LHCN-M2 (cell line): ENCODE measurements at places on chromosomes 12 and 14. TPM values are rescaled to one million over a fixed set of nuclear protein-coding genes. Genes with fewer than 3 reads are reported as not detected.

DNA sequence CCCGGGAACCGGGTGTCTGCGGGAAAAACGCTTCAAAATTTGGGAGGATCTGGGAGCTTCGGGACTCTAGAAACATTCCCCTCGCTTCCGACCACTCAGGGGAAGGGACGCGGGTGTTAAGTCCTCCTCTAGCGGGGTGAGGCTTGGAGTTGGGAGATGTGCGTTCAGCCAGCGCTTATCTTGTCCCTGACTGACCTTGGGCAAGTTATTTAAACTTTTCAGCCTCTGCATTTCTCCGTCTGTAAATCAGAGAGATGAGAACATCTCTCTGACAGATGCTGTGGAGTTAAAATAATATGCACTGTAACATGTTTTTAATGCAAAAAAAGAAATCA is 76.9 kb upstream of the ANO4 start:
- no peak for DNase-seq

DNA sequence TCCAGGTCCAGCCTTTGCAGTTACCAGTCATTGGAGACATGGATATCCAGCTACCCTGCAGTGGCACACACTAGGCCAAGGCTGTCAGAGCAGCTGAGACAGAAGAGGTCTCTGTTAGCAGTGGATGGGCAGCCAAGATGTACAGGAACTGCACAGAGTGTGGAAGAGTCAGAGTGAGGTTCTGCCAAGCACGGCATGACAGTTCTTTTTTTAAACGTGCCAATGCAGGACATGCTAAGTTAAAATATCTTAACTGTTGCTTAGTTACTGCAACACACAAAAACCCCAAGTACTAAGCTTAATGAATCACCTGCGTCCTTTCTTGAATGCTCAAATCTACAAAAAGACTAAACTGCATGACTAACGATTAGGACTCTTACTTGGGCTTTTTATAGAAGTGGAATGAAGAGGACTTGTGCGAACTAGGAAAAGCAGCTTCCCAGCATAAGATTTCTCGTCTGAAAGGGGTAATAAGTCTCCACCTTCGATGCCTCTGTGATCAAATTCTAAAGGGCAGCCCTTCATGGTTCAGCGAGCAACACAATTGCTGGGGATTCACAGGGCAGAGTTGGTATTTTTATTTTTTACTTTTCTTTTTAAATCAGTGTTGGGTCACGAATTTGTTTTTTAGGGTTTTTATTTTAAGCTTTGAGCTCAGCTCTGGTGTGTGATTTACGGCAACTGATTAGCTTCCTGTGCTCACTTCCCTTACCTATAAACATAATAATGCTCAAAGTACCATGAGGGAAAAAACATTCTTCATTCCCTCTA is 20.6 kb downstream of the MAPK1IP1L start:
- peak; percentile 97 for DNase-seq

- no peak for DNase-seq
These were observed 97.6 kb downstream of the GCH1 start for GRCh38 chr14:54805070-54805444.

GRCh38 chr12:46370792-46371717 is 1.5 kb downstream of the SLC38A2 start:
- DNase-seq = peak; percentile 89

WASHC4 gene
- total RNA-seq = 64.3 and 83.5 TPM in 2 replicates

DNA sequence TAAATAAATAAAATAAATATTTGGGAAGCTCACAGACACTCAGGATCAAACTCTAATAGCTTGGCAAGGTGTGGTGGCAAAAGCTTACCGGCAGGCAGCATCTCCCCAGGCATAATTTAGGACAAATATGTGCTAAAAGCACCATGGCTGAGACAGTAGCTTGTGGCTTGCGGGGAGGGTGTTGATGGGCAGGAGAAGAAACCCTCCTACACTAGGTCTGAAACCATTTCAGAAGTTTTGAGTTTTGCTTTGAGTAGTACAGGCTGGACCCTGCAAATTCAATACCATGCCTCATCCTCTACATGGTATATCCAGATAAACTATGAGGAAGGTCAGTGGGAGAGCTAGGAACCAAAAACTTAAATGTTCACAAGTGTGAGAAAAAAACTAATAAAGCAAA is 33.1 kb downstream of the MAP3K9 start:
- DNase-seq = no peak

GRCh38 chr12:904010-904414 is 45.5 kb downstream of the RAD52 start:
- no peak for DNase-seq

COX8C gene
- not detected in 2 replicates for total RNA-seq

SERPINA9 gene
- 0.32 TPM in 1 of 2 replicates, not detected in the other for total RNA-seq

CPNE6 gene
- total RNA-seq = not detected in 2 replicates

DNA sequence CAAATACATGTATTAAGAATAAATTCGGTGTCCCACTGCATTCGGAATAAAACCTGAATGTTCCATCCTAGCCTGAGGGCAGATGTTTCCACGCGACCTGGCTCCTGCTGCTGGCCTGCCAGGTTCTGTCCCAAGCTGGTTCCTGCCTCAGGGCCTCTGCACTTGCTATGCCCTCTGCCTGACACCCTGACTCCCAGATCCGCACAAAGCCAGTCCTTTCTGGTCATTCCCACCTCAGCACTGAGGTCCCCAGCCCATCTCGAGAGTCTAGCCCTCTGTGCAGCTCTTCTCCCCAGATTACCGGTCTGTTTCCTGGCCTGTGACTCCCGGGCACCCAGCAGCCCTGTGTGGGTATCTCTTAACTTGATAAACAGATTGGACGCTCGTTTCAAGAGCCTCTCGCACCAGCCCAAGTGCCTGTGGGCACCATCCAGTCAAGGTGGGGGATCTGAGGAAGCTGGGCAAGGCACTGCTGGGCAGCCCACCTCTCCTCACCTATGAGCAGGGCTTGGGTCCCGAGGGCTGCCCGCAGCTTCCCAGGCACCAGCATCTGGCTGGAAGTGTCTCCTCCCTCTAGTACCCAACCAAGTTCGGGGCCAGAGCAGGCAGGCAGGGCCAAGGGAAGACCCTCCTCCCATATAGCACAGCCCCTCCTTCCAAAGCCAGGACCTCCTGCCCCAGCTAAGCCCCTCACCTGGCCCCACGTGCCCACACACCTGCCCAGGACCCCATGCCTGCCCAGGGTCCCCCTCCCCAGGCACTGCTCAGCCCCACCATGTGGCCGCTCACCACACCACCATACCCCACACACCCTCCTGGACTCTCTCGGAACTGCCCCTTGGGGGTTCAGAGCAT is 132.2 kb downstream of the NCOR2 start:
- no peak for DNase-seq

DNA sequence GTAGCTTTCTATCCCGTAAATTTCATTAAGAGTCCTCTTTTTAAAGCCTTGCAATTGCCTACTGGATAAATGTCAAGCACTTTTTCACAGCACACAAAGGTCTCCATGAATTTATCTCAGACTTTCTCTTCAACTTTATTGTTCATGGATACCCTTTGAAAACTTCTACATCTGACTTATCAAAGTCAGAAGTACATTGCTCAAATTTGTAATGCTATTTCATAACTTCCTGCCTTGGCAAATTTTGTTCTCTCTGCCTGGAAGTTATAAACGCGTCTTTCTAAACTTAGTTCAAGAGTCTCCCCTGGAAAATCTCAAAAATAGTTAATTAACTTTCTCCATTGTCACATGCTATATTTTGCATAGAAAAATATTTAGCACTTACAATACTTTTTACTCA is 55.9 kb upstream of the RERGL start:
- DNase-seq = no peak

GON7 gene
- total RNA-seq = 21.4 and 28.6 TPM in 2 replicates

DNA sequence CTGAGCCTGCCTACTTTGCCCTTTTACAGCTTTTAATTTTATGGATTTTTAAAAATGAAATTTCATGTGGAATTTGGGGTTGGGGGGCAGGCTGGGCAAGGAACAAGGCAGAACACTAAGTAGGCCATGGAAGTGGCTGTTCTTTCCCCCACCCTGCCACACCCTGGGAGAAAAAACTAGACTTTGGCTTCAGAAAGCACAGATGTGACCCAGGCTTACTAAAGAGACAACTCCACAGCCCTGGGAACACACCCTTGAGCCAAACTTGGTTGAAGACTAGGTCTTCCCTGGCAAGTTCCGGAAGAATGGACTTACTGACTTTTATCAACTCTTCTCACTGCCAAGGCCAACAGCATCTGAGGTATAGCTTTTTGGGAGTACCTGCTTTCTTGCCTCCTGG is 40.3 kb downstream of the BAZ2A start:
- no peak for DNase-seq

GRCh38 chr14:64531567-64531966 is 9.0 kb upstream of the HSPA2 start:
- DNase-seq = no peak

- DNase-seq = no peak
These were observed 1.2 kb downstream of the GPR135 start for GRCh38 chr14:59463787-59464485.

BRMS1L gene
- total RNA-seq = 5.7 and 8.3 TPM in 2 replicates

LRCOL1 gene
- not detected in 2 replicates for total RNA-seq

NOVA1 gene
- 0.77 and 1.3 TPM in 2 replicates for total RNA-seq

TAS2R13 gene
- total RNA-seq = 0.06 and 0.63 TPM in 2 replicates

- no peak for DNase-seq
These were observed 5.6 kb upstream of the KANSL2 start for GRCh38 chr12:48687592-48687991.

ITGA5 gene
- 202 and 242 TPM in 2 replicates for total RNA-seq

RPL6 gene
- 1,714 and 1,753 TPM in 2 replicates for total RNA-seq

PARPBP gene
- 30.1 and 31.7 TPM in 2 replicates for total RNA-seq

KCNK10 gene
- total RNA-seq = not detected in 2 replicates

FOXG1 gene
- total RNA-seq = not detected in 2 replicates

- no peak for DNase-seq
These were observed 58.1 kb upstream of the DHRS4 start for GRCh38 chr14:23895480-23895879.

DIP2B gene
- 15.1 and 19.0 TPM in 2 replicates for total RNA-seq
